Activated CD8-positive, alpha-beta T cell treated with anti-CD3 and anti-CD28 coated beads, Interleukin-2, amount 10 ng/mL, durations not matched to agents 7 days and 5 days (primary cell): ENCODE measurements at places on chromosomes 11 and 22. TPM values are rescaled to one million over a fixed set of nuclear protein-coding genes. Genes with fewer than 3 reads are reported as not detected.
A peak's percentile ranks its signal among the peaks of the same experiment; 100 is the strongest.

GRCh38 chr11:66188580-66188979 lies 79.9 kb upstream of the RAB1B start:
- H3K36me3 ChIP-seq = peaks cover 11% of the 10 kb centered on the region
- peaks cover 12% of the 10 kb centered on the region for H3K4me1 ChIP-seq
- H3K27ac ChIP-seq = no peak overlapping the region
- no peak for DNase-seq
- no peaks in the 10 kb centered on the region for H3K27me3 ChIP-seq

- H3K27ac ChIP-seq = no peak overlapping the region
- no peaks in the 10 kb centered on the region for H3K27me3 ChIP-seq
- H3K4me1 ChIP-seq = no peaks in the 10 kb centered on the region
- H3K36me3 ChIP-seq = no peaks in the 10 kb centered on the region
Observed at GRCh38 chr11:115623021-115623451, 118.8 kb upstream of the CADM1 start.

DNA sequence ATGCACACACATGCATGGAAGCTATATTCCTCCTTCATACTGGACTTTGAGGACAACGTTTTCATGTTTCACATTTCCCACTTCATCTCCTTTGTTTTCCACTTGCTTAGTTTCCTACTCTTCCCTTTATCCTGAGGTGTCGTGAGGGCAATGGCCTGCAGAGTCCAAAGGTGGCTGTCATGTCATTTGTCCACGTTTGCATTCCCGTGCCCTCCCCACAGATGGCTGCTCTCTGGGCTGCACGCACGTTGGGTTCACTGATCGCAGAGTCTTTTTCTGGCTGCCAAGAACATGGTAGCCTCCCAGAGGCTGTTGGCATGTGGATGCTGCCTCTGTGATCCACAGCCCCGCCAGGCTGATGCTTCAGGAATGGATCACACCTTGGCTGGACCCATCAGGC lies 256.0 kb downstream of the ST3GAL4 start:
- no peak overlapping the region for H3K27ac ChIP-seq
- peaks cover 3% of the 10 kb centered on the region for H3K27me3 ChIP-seq
- DNase-seq = no peak
- no peaks in the 10 kb centered on the region for H3K36me3 ChIP-seq
- H3K4me3 ChIP-seq = no peak overlapping the region

DNA sequence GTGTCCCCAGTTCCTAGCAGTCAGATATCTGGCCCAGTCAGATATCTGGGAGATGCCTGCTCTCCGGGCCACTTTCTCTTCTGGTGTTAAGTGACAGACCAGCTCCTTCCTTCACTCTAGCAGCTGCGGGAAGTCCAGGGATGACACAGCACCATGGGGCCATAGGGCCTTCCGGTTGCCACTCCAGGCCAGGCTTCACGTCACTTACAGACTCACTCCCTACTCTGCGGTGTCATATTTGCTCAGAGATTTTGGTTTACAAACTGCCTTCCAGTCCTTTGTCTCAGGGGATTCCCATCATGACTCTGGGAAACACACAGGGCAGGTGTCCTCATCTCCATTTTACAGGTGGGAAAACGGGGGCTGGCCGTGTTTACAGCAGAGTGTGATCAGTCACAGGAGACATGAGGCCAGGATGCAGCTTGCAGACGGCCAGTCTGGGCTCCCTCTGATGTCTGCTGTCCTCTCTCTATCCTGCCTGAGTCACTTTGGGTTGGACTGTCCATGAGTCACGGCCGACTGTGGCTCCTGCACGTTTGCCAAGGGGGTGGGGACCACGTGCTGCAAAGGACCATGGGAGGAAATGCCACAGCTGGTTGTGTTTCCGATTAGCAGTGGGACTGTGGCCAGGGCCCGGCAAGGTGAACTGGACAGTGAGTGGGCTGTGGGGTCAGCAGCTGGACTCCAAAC lies 8.2 kb upstream of the TBC1D22A start:
- H3K4me1 ChIP-seq = peaks cover 28% of the 10 kb centered on the region
- DNase-seq = no peak
- H3K27me3 ChIP-seq = no peaks in the 10 kb centered on the region
- peak overlapping the region; percentile 57 for H3K27ac ChIP-seq
- H3K4me3 ChIP-seq = no peak overlapping the region
- peaks cover 11% of the 10 kb centered on the region for H3K36me3 ChIP-seq

TYR gene
- total RNA-seq = not detected

GRCh38 chr22:43510281-43511070 lies 98.7 kb downstream of the MPPED1 start:
- no peaks in the 10 kb centered on the region for H3K36me3 ChIP-seq
- no peak overlapping the region for H3K4me3 ChIP-seq
- no peak overlapping the region for H3K27ac ChIP-seq
- no peak for DNase-seq
- H3K27me3 ChIP-seq = no peaks in the 10 kb centered on the region

OLFML1 gene
- total RNA-seq = not detected

FZD4 gene
- total RNA-seq = not detected

CEP126 gene
- 0.34 TPM for total RNA-seq

DAGLA gene
- total RNA-seq = 0.05 TPM

OSM gene
- total RNA-seq = 135 TPM

MMP8 gene
- total RNA-seq = not detected

- no peaks in the 10 kb centered on the region for H3K4me1 ChIP-seq
- no peaks in the 10 kb centered on the region for H3K36me3 ChIP-seq
- no peak for DNase-seq
- no peak overlapping the region for H3K4me3 ChIP-seq
Observed at GRCh38 chr11:76742902-76743301, 40.3 kb upstream of the TSKU start.

DNA sequence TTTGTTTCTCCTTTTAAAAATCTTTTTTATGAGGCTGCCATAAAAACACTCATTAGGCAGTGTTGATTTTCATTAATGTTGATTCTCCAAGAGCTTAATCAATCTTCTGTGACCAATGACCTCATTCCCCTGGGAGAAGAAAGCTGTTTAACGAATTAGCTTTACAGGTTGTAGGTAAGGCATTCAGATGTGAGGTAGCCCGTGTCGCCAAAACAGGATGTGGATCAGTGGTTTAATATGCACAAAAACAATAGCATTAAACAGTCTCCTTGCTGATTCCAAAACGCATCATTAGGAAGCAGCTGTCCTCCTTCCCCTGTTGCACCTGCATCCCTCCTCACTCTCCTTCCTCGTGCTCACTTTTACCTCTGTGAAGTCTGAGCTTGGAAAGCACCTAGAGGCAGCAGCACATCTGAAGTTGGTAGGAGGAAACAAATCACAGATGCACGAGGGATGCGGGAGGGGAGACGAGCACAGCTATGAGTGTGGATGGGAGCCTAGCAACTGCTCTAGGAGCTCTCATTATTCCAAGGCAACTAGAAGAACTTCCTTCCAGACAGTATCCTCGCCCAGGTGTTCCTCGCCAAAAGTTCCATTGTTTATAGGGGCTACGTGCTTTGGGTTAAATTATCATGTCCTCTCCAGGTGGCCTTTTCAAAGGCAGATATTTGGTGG lies 179.4 kb upstream of the SNX19 start:
- DNase-seq = no peak
- no peak overlapping the region for H3K4me3 ChIP-seq
- H3K4me1 ChIP-seq = no peaks in the 10 kb centered on the region
- no peaks in the 10 kb centered on the region for H3K27me3 ChIP-seq
- H3K27ac ChIP-seq = no peak overlapping the region

DNA sequence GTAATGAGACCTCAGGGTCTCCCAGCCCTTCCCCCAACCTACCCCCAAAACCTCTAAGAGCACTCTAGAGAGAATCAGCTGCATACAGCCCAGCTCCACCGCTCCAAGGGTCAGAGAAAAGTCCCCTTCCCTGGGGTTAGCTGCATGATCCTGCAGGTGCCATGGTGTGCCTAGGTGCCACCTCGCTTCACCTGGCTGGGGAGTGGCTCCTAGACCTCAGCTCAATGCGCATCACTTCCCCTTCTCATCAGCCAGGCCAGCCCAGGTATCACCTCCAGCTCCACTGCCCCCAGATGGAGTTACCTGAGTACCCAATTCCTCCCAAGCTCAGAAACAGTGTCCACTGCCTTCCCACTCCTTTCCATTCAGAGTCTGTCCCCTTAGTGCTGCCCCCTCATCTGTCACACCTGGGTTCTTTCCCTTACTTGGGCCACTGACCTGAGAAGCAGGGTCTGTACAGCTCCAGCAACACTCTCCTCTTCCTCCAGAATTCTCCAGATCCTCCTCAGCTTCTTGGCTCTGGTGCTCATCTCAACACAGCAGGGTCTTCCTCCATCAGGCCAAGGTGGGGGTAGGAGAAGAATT lies 1.3 kb downstream of the STARD10 start:
- H3K4me3 ChIP-seq = no peak overlapping the region
- H3K27ac ChIP-seq = peak overlapping the region; percentile 100
- no peak for DNase-seq
- H3K36me3 ChIP-seq = no peaks in the 10 kb centered on the region

GRCh38 chr11:110962921-110963320 lies 250.7 kb upstream of the ARHGAP20 start:
- no peaks in the 10 kb centered on the region for H3K4me1 ChIP-seq
- no peak overlapping the region for H3K4me3 ChIP-seq
- H3K27ac ChIP-seq = no peak overlapping the region
- H3K36me3 ChIP-seq = no peaks in the 10 kb centered on the region
- no peak for DNase-seq
- H3K27me3 ChIP-seq = peaks cover 3% of the 10 kb centered on the region

DNA sequence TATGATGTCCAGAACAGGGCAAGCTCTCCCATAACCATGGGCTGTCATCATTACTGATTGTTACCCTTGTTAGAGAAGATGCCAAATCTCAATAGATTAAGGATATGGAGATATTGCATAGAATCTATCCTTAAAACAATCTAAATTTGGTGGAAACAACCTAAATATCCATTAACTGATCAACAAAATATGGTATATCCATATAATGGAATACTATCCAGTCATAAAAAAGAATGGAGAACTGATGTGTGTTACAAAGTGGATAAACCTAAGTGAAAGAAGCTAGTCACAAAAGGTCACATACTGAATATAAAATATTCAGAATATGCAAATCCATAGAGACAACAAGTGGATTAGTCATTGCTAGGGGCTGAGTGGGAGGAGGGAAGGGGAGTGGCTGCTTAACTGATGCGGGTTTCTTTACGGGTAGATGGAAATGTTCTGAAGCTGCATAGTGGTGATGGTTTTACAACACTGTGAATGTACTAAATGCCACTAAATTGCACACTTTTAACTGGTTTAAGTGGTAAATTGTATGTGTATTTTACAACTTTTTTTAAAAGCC lies 36.1 kb upstream of the SMCO4 start:
- no peaks in the 10 kb centered on the region for H3K36me3 ChIP-seq
- no peak overlapping the region for H3K27ac ChIP-seq

DNA sequence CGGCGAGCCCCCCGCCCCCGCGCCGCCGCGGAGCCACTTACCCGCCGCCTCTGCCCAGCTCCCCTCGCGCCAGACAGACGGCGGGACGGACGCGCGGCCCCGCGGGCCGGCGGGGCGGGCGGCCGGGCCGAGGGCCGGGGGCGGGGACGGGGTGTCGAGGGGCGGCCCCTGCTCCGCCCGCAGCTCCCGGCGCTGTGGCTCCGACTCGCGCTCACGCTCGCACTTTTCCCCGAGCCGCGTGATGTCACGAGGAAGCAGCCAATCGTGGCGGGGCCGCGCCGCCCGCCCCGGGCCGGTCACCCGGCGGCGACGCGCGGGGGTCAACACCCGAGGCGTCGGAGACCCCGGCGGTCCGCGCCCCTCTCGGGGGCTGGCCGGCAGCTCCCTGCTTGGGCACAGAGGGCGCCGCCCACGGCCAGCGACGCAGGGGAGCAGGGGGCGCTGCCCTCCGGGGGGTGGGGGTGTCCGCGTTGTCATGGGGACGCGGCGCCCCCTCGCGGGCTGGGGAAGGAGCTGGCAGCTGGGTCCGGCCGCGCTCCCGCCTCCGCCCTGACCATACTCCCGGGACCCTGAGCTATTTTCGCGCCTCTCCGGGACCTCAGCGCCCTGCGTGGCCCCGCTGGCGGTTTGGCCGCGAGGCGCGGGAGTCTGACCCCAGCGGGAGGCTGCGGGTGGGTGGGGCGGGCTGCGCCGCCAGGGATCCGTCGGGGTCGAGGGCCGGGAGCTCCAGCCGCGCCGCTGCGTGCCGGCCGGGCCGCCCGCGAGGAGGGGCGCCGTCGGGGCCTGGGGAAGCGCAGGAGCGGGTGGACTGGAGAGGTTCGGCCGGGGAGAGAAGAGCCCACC lies at the start of gene CHRM4:
TSS of gene CHRM4 (minus strand) at position 199 of the 843 bp plus-strand sequence. CDS start 5,219 bp downstream, outside the sequence.
- no peak for DNase-seq
- H3K27ac ChIP-seq = no peak within 1 kb of the TSS
- peaks cover 3% of the 10 kb centered on the region for H3K36me3 ChIP-seq
- peaks cover 49% of the 10 kb centered on the region for H3K27me3 ChIP-seq
- peak within 1 kb of the TSS; percentile 66 for H3K4me3 ChIP-seq

GRCh38 chr22:22827187-22827939 lies 60.3 kb upstream of the IGLL5 start:
- no peak overlapping the region for H3K4me3 ChIP-seq
- H3K36me3 ChIP-seq = no peaks in the 10 kb centered on the region
- DNase-seq = no peak
- H3K27me3 ChIP-seq = peaks cover 21% of the 10 kb centered on the region

DNA sequence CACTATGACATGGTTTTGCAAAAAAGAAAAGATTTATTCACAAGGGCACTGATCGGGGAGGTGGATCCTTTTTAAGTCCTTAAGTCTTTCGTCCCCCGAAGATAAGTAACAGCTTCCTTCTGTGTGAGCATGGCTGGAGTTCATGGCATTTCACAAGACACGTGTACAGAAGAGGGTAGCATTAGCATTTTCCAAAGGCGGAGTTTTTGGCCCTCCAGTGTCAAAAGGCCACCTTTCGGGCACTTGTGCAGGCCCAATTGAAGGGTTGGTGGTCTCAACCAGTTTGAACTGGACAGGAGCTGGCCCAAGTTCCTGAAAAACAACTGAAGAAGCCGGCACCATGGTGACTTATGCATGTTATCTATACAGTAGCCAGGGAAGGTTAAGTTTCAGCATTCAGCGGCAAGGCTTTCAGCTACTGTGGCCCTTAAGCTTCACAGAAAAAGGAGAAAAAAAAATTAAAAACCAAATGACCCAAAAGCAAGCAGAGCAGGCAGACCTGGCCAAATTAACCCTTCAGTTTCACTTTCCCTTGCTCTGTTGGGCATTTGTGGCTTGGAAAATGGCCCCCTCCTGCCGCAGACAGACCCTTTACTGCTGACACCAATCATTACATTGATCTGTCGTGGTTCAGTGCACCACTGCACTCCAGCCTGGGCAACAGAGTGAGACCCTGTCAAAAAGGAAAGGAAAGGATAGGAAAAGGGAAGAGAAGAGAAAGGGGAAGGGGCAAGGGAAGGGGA lies 18.7 kb downstream of the ZNF74 start:
- no peak overlapping the region for H3K27ac ChIP-seq
- no peak for DNase-seq
- peaks cover 2% of the 10 kb centered on the region for H3K27me3 ChIP-seq
- H3K4me1 ChIP-seq = no peaks in the 10 kb centered on the region
- H3K4me3 ChIP-seq = no peak overlapping the region

GRCh38 chr11:16015741-16016467 lies 340.4 kb downstream of the SOX6 start:
- DNase-seq = no peak
- no peaks in the 10 kb centered on the region for H3K27me3 ChIP-seq
- no peaks in the 10 kb centered on the region for H3K36me3 ChIP-seq
- no peak overlapping the region for H3K4me3 ChIP-seq
